Dermis microvascular lymphatic vessel endothelial cell (primary cell): ENCODE measurements at places on chromosomes 7 and 10. TPM values are rescaled to one million over a fixed set of nuclear protein-coding genes. Genes with fewer than 3 reads are reported as not detected.
A peak's percentile ranks its signal among the peaks of the same experiment; 100 is the strongest.

The AKR1C4 gene
- 0.13 TPM in 1 of 2 replicates, not detected in the other for total RNA-seq

The AKR1E2 gene
- total RNA-seq: 8.6 and 16.6 TPM in 2 replicates

The ZDHHC6 gene
- 20.5 and 22.7 TPM in 2 replicates for total RNA-seq

The TMEM130 gene
- not detected in 2 replicates for total RNA-seq

The SCIN gene
- total RNA-seq: 0.13 TPM in 2 replicates

GRCh38 chr10:53808677-53809372 lies 992.2 kb downstream of the PCDH15 start:
- no peak for DNase-seq

DNA sequence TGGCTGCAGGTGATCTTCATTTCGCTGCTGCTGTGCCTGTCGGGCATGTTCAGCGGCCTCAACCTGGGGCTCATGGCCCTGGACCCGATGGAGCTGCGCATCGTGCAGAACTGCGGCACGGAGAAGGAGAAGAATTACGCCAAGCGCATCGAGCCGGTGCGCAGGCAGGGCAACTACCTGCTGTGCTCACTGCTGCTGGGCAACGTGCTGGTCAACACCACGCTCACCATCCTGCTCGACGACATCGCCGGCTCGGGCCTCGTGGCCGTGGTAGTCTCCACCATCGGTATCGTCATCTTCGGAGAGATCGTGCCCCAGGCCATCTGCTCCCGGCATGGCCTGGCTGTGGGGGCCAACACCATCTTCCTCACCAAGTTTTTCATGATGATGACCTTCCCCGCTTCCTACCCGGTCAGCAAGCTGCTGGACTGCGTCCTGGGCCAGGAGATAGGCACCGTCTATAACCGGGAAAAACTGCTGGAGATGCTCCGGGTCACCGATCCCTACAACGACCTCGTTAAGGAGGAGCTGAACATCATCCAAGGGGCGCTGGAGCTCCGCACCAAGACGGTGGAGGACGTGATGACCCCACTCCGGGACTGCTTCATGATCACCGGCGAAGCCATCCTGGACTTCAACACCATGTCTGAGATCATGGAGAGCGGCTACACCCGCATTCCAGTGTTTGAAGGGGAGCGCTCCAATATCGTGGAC lies 1.3 kb downstream of the CNNM2 start:
- DNase-seq: no peak

- no peak for DNase-seq
These were observed 192.3 kb downstream of the CACNB2 start for GRCh38 chr10:18332484-18332883.

DNA sequence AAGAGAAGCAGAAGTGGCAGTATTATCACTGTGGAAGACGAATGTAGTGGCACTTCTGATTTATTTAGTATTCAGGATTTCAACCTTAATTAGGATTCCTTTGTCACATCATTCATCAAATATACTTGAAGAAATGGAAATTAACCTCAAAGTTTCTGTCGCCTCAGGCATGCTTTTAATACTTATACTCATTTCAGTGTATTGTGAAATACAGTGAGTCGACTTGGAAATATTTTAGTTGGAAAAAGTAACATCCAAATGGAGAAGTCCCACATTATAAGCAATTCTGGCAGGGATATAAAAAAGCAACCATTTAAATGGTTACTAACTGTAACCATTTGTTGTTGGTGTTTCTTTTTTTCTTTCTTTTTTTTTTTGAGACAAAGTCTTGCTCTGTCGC lies 648.8 kb downstream of the ARL4A start:
- DNase-seq: no peak

GRCh38 chr10:77877441-77878344 lies 48.9 kb downstream of the DLG5 start:
- DNase-seq: peak; percentile 41

DNA sequence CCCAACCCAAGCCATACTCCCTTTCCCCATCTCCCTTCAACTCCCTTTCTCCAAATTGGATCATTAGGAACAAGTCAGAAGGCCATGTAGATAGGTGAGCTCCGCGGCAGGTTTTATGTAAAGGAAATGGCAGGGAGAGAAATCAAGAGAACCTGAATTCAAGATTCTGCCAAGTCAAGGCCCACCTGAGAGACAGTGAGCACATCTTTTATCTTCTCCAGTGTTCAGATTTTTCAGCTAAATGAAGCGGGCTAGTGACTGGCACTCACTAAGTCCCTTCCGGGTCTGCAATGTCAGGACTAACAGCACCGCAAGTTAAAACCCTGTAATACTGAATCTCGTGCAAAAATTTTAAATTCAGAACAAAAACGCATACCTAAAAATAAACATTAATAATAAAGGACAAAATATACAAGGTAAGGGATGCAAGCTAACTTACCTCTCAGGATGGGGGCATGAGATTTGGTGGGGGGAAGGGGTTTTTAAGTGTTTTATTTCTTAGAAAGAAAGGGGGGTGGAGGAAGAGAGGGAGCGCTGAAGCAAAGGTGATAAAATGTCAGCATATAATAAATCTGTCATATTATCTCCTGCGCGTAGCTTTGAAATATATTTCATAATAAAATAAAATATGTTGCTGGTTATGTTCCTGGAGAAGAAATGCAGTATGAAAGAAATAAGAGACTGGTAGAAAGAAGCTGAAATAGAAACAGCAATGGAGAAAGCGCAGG lies 17.6 kb downstream of the TCAF1 start:
- DNase-seq: no peak
